Activated CD4-positive, alpha-beta T cell treated with anti-CD3 and anti-CD28 coated beads for 4 hours (primary cell): ENCODE measurements at places on chromosomes 12 and 14.

- no peak for DNase-seq
Measured at GRCh38 chr12:96260231-96260630, 66.1 kb downstream of the ELK3 start.

GRCh38 chr14:105204206-105204930, 23.3 kb upstream of the NUDT14 start:
- no peak for DNase-seq

DNA sequence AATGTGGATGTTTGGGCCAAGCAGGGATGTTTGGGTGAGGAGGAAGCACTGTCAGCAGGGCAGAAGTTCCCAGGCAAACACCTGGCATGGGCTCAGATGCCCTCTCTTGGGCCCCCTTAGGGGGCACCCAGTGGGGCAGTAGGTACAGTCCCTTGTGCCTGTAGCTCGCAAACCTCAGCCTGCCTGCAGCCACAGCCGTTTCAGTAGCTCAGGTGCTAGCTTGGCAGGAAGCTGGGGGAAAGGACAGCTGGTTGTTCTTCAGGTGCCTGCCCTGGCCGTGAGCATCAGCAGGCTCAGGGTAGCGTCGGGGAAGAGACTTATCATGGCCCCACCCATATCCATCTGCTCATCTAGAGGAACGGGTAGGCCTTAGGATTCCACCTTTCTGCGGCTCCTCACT, 67.5 kb downstream of the B4GALNT3 start:
- no peak for DNase-seq

DNA sequence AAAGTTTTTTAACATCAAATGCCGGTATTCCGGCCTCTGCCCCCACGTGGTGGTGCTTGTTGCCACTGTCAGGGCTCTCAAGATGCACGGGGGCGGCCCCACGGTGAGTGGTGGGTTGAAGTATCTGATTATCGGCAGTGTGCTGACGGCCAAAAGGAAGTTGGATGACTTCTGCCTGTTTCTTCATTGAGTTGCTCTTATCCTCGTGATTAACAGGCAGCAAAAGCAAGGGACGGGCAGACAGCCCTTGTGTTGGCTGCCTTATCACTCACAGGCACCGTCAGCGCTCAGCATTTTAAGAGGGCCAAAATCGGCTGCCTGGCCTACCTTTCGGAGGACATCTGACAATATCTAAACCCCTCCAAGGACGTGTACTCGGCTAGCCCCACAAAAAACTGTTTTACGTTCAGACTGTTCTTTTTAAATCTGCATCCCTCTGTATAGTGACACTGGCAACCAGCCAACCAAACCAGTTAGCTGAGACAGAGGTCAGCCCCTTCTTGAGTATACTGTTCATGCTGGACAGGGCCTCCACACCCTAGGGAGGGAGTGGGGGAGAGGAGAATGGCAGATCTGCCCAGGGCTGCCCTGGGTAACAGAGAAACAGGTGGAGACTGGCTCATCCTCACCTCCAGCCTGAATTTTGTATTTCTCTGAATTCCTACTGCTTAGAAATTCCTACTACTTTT, 22.9 kb upstream of the AKAP5 start:
- no peak for DNase-seq

GRCh38 chr12:89936631-89937030, 228.0 kb upstream of the ATP2B1 start:
- DNase-seq: no peak

- no peak for DNase-seq
Measured at GRCh38 chr14:46259536-46259935, 392.0 kb downstream of the RPL10L start.

GRCh38 chr12:70842942-70843341, 77.6 kb downstream of the PTPRR start:
- no peak for DNase-seq

DNA sequence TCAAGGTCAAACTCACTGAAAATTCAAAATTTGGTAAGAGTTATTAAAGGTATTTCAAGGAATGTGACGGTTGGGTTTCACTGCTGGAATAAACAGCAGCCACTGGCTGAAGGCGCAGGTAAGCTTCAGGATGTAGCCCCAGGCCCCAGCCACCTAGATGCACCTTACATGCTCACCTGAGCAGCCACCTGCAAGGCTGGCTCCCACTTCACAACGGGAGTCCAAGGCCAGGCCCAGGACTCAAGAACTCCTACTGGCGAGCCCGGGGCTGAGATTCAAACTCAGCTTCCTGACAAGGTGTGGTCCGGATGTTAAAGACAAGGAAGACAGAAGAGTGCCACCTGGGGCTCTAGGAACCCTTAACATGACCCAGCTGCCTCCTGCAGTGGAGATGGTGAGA, 78.4 kb downstream of the ITPK1 start:
- DNase-seq: no peak

DNA sequence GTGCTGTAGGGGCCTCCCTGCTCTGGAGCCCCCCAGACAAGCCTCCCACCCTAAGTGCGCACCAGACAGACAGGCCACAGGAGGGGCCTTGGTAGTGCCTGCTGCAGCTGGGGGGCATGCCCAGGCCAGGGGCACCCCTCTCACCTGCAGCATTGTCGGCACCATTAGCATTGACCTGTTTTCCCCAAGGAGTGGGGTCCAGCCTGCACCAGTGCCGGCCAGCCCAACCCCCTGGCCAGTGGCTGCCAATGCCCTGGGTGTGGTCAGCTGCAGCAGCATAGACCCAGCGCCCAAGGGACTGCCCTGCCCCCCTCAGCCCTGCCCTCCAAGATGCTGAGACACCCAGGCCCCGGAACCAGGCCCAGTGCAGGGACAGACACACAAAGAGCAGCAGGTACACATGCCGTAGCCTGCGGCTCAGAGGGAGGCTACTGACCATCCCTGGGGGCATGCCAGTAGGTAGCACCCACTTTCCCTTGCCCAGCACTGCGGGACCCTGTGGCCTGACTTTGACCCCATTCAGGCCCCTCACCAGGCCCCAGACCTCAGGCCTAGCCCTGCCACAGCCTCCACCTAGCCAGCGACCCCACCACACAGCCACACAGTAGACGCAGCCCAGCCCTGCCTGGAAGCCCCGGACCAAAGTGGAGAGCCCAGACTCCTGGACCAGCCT, 1.0 kb downstream of the AHNAK2 start:
- DNase-seq: no peak
